ENCODE measurements at places on chromosomes 6 and 20.

DNA sequence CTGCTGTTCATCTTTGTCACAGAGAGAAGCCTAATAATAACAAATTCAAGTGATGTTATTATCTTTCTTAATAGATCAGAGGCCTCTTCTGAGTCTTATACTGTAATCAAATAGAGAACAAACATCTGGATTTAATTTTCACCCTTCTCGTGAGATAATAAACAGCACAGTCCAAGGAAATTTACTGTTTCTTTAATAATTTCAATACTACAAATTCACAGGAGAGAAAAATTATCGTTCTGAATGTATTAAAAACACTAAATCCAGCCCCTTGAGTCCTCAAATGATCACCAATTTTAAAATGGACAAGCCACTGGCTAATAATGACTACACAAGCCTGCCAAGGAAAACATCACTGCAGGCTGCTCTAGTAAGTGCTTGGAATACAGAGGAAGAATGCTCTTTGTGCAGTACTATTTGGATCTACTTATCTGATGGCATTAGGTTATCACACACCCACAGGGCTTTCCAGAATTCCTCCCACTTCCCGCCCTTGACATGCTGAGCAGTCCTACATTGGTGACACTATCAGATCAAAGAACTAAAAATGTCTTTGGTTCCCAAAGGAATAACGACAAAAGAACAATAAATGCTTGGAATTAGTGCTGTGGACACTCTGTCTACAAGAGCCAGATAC, 38.1 kb downstream of the SYNE1 start:
- DNase-seq = no peak

- no peak for DNase-seq
Observed at GRCh38 chr20:54067606-54068174, 2.7 kb downstream of the BCAS1 start.

GRCh38 chr20:8815208-8815607, 253.7 kb upstream of the PLCB4 start:
- no peak for DNase-seq

DNA sequence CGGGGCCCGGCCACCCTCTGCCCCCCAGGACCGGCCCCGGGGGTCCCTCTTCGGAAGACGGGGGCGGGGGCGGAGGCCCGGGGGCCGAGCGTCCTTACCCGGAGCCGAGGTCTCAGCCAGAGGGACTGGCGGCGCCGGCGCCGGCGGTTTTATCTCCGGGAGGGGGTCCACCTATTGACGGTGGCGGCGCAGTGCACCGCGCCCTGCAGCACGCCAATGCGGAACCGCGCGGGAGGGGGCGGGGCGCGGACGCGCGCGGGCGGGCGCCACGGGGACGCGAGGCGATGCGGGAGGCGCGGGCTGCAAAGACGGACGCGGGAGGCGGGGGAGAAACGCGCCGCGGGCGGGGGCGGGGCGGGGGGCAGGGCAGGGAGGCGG, at the start of gene EEF1A2:
TSS of gene EEF1A2 (minus strand) at position 124 of the 378 bp plus-strand sequence. CDS start 1,320 bp downstream, outside the sequence.
- peak; percentile 12 for DNase-seq

GRCh38 chr6:163536770-163537169, 122.3 kb downstream of the QKI start:
- no peak for DNase-seq

Measured in stimulated activated CD8-positive, alpha-beta memory T cell treated with anti-CD3 and anti-CD28 coated beads, Interleukin-15, amount 100 ng/mL, for 1 hour (primary cell).